HCT116 (cell line): ENCODE measurements at places on chromosomes 3 and 15.

- peak; percentile 53 for DNase-seq
These were observed 47.5 kb downstream of the UBP1 start for GRCh38 chr3:33392703-33393125.

- DNase-seq = no peak
These were observed 336.1 kb downstream of the FOXP1 start for GRCh38 chr3:71247221-71247957.

DNA sequence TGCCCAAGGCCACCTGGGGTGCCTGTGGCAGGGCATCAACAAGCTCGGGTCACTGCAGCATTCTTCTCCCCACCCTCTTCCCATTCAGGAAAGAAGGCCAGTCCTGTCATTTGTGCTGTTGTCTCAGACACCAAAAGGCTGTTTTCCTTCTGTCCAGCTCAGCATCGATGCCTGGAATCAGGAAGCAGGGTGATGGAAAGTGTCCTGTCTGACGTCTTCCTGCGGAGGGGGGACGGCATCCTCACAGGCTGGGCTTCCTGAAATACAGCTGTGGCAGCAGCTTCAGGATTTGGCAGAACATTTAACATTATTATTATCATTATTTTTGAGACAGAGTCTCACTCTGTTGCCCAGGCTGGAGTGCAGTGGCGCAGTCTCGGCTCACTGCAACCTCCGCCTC, 33.0 kb upstream of the ANKDD1A start:
- no peak for DNase-seq

GRCh38 chr15:40265355-40265754, 17.5 kb downstream of the ANKRD63 start:
- DNase-seq = no peak

DNA sequence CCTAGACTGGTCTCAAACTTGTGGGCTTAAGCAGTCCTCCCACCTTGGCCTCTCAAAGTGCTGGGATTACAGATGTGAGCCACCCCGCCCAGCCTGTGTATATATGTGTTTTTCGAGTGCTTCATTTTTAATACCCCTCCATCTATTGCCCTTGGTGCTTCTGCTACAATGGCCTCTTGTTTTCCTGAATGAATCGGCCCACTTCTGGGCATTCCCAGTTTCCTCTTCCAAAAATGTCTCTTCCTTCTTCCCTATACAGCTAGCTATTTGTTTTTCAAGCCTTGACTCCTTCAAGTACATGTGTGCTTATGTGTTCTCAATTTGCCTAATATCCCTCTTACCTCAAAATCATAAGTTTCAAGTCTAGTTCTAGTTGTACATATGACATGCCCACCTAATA, 16.7 kb downstream of the DIPK2A start:
- no peak for DNase-seq

DNA sequence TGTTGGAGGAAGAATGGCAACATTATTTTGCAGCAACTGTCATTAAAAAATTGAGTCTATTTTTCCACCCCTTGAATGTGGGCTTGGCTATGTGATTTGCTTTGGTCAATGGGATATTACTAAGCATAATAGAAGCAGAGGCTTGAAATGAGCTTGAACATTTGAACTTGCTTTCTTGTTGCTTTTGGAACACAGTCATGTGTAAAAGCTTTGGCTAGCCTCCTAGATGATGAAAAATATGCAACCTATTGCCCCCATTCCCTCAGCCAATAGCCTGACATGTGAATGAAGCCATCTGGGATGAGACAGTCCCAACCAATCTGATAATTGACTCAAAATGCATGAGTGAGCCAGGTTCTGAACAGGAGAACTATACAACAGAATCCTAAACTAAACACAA, 78.4 kb downstream of the PLSCR2 start:
- no peak for DNase-seq

DNA sequence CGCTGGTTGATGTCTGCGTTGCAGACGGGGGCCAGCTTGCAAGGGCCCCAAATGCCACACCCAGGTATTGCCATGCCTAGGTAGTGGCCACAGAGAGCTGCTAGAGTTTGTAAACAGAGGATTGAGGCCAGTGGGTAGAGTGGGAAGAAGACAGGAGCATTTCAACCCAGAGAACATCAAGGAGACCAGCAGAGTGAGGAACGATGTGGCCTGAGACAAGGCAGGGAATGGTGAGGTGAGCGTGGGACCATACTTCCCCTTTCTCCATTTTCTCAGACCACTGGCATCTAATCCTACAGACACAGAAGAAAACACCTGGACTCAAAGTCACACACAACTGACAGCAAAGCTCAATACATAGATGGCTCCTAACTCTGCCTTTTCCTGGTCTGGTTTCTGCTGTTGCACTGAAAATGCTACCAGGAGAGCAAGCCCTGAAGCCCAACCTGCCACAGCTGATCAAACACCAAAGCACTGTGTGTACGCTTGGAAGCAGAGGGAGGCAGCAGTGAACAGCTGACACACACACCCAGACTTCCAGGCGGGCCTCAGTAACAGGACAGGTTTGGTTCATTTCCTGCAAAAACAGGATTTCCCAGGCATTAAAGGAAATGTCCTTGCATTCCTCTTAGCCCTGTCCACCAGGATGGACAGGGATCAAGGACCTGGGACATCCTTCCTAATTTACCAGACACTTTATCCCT, 1.6 kb downstream of the FAM174B start:
- DNase-seq = no peak

DNA sequence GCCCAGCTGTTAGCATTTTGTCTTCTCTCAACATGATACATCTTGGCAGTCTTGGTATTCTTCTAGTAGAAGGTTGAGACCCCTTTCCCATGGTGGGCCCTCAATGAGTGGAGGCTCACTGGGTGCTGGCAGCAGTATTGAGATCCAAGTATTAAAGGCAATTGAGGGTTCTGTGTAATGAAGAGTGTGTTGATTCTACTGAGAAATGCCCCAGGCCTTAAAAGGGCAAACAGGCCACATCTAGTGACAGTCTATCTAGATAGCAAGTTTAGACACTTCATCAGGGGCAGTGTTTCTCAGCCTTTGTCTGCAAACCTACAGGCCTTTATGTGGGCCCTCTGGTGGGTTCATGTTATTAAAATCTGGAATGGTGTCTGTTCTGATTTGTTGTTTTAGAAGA, 9.5 kb downstream of the PPP2R3A start:
- no peak for DNase-seq

DNA sequence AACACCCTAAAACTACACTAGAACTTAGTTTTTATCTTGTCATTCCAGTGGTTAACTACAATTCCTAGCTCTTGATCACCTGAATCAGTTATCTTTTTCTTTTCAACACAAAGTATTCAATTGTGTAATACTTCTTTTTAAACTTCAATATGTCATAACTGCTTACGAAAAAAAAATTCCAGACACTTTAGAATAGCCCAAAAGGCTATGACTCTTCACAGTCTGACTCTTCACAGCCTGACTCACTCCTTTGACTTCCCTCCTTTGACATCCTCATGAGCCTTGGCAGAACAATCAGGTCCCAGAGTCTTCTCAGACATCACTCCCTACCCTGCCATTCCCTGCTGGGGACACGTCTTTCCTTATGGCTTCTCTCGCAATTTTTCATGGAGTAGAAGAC, 727.1 kb downstream of the ROBO1 start:
- no peak for DNase-seq

DNA sequence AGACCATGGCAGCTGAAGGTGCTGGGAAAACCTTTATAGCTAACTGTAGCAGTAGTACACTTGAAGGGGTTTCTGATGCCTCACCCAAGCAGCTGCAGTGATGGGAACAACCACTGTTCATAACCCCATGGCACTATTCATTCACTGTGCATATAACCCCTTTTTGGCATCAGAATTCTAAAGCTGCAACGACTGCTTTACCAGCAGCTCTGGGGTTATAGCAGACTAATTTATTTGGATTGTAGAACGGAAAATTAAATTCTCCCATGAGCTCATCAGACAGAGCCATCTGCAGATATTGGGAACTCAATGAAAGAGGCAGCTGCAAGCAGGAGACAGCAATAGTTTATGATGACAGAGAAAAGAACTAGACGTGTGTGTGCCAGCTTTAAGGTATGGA, 28.6 kb downstream of the TFDP2 start:
- DNase-seq = no peak

DNA sequence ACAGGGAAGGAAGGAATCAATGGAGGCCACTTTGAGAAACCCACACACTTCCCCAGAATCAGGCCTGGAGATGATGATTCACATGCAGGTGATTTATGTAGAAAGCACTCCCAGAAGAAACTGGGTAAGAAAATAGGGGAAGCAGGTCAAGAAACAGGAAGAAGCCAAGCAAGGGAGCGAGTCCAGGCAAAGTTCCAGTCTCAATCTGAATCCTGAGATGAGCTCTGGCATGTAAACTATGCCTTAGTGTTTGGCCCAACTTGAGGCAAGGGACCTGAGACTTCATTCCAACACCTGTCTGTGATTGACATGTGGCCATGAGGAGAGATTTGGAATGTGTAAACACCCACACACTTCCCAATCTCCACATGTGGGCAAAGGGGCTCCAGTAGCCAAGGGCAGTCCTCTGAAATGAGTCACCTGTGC, 61.6 kb upstream of the CTNNB1 start:
- DNase-seq = no peak

GRCh38 chr3:152245498-152246170, 23.1 kb upstream of the MBNL1 start:
- no peak for DNase-seq
